ENCODE measurements at places on chromosomes 7 and 10.

DNA sequence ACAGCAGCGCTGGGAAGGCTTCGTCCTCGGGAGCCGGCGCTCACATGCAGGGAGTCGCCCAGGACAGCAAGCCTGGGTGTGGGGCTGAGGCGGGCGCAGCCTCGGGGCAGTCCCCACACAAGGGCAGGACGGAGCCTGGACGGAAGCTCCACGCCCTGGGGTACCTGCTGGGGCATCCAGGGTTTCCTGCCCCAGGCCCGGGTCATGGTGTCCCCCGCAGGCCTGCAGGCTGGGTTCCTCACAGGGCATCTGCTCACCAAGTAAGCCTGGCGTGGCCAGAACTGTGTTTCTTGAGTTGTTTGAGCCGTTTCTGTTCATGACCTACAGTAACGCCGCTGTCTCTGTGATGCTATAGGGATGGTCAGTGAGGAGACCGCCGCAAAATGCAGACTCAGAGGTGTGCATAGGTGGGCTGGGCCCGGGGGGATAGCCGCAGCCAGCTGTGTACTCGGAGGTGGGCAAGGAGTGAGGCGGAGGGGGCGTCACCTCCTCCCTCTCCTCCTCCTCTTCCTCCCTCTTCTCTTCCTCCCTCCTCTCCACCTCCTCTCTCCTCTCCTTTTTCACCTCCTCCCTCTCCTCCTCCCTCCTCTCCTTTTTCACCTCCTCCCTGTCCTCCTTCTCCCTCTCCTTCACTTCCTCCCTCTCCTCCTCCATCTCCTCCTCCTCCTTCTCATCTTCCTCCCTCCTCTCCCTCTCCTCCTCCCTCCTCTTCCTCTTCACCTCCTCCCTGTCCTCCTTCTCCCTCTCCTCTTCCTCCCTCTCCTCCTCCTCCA, 438.9 kb downstream of the DNAJB6 start:
- no peak for DNase-seq

GRCh38 chr7:157545681-157546060, 208.9 kb downstream of the DNAJB6 start:
- no peak for DNase-seq

- no peak for DNase-seq
These were observed 11.1 kb downstream of the SFXN3 start for GRCh38 chr10:101042118-101042517.

DNA sequence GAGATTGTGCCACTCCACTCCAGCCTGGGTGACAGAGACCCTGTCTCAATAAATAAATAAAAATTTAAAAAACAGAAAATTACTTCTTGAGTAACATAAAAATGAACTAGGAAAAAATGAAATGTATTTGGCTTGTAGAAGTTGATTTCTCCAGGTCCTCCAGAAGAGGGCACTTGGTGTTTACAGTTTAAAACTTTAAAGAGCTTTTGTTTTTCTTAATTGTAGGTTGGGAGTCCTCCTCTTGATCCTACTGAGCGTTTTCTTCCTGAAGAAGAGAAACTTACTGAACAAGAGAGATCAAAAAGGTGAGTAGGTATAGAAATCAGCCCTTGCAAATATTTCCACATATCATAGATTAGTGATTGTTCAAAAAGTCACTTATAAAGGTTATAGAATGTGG, 16.2 kb downstream of the KIFBP start:
- no peak for DNase-seq

DNA sequence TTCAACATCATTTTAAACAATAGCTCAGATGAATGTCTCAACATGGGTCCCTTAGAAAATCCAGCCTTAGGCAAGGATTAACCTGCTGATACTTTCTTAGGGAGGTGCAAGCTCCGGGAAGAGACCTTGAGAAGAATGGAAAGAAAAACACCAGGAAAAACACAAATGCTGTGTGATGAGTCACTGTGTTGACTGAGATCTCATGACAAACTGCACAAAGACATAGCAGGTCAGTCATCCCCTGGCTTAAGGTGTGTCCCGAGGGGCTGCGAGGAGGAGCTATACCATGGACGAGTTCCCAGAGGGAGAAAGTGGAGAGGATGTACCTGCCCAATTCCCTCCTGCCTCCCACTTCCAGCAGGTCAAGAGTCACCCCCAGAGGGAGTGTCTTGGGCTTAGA, 98.0 kb downstream of the TEX36 start:
- no peak for DNase-seq

- DNase-seq: no peak
These were observed 81.0 kb downstream of the SNX10 start for GRCh38 chr7:26372704-26373103.

DNA sequence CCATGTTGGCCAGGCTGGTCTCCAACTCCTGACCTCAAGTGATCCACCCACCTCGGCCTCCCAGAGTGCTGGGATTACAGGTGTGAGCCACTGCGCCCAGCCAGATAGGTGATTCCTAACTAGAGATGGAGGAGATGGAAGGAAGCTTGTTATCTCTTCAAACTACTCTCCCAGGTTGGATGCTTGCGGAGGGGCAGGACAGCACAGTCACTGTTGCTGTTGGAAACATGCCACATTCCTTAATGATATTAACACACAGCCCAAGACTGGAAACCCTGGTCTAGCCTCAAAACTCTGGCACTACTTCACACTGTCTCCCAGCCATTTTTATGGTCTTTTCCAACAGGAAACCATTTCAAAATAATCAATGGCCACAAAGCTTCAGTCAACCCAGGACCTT, 468.8 kb upstream of the NRP1 start:
- no peak for DNase-seq

DNA sequence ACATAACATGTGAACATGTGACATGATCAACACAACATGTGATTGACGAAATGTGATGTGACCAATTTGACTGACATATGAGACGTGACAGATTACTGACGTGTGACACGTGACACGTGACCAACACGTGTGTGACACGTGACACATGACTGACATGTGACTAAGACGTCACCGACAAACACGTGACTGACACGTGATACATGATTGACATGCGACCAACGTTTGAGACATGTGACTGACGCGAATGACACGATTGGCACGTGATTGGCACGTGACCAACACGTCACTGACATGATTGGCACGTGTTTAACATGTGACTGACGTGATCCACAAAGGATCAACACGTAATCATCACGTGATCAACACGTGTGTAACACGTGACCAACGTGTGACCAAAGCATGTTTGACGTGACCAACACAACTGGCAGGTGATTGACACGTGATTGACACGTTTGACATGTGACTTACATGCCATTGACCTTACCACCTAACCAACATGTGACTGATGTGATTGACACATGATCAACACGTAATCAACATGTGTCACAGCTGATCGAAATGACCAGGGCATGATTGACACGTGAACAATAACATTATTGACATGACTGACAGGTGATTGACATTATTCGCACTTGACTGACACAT, 23.7 kb downstream of the CRPPA start:
- DNase-seq: no peak

- no peak for DNase-seq
These were observed 40.0 kb downstream of the TNKS2 start for GRCh38 chr10:91838199-91838598.

DNA sequence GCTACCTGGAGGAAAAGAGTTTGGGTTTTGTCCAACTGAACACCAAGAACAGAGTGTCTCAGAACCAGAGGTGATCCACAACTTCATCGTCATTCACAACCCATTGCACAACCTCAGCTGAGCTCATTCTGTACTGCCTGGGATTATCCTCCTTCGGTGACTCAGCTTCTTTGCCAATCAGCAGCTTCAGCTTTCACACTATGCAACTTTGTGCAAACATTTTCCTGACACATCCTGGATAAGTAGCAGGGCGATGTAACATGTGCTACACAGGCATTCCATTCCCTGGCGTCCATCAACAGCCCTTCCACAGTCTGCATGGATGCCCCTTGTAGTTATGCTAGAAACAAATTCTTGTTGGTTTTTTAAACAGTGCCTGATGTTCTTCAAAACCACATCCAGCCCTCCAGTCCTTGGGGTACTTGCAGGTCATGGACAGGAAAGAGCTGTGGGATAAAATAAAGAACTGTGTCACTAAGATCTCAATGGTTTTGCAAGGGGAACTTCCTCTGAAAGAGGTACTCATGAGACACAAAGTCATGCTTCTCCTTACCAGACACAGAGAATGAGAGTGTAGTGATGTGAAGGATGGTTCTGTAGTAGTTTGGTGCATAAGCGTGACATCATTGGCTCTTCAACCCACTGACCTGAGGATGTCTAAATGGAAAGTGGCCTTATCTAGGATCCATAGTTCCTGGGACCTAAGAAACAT, 478.5 kb downstream of the KIF20B start:
- DNase-seq: no peak

GRCh38 chr7:20399521-20399920, 68.8 kb downstream of the ITGB8 start:
- DNase-seq: no peak

DNA sequence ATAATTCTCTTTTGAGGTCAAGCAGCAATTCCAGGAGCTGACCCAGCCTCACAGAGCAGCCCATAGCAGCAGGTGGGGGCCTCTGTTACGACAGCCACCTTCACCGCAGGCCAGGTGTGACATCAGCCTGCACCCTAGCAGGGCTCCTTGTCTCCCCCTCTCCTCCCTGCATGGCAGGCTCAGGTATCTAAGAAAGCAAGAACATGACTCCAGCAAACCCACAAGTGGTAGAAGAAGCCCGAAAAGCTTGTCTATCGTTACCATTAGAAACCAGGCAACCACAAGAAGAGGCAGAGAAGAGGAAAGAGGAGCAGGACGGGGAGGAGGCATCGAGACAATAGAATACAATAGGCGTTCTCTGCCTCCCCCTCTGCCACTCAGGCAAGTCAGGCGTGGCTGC, 104.0 kb upstream of the PRR15 start:
- DNase-seq: no peak

- no peak for DNase-seq
These were observed 9.6 kb downstream of the EPC1 start for GRCh38 chr10:32337350-32337749.

DNA sequence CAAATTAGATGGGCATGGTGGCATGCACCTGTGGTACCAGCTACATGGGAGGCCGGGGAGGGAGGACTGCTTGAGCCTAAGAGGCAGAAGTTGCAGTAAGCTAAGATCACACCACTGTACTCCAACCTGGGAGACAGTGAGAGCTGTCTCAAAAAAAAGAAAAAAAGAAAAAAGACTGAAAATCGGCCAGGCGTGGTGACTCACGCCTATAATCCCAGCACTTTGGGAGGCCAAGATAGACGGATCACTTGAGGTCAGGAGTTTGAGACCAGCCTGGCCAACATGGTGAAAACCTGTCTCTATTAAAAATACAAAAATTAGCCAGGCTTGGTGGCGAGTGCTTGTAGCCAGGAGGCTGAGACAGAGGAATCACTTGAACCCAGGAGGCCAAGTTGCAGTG, 11.9 kb downstream of the RNF216 start:
- no peak for DNase-seq

DNA sequence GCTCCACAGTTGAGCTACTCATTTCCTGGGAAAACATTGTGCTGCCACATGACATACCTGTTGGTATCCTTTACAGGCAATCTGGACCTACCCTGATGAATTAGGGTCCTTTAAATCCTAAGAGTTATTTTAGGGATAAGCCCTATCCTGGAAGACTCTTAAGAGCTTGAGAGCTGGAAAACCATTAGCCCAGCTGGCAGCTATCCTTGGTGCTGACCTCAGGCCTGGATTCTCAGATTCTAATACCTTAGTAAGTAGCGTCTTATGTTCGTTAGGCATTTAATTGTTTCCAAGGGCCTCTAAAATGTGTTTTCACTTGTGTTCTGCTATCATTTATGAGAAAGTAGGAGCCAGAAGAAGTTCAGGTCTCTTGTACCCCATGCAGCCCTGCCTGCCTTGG, 93.0 kb upstream of the SORCS3 start:
- no peak for DNase-seq

- no peak for DNase-seq
These were observed 34.0 kb upstream of the EZH2 start for GRCh38 chr7:148918058-148918596.

DNA sequence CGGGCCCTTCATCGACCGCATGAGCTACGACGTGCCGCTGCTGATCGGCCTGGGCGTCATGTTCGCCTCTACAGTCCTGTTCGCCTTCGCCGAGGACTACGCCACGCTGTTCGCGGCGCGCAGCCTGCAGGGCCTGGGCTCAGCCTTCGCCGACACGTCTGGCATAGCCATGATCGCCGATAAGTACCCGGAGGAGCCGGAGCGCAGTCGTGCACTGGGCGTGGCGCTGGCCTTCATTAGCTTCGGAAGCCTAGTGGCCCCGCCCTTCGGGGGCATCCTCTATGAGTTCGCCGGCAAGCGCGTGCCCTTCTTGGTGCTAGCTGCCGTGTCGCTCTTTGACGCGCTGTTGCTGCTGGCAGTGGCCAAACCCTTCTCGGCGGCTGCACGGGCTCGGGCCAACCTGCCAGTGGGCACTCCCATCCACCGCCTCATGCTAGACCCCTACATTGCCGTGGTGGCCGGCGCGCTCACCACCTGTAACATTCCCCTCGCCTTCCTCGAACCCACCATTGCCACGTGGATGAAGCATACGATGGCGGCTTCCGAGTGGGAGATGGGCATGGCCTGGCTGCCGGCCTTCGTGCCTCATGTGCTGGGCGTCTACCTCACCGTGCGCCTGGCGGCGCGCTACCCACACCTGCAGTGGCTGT, 1.2 kb downstream of the SLC18A3 start:
- no peak for DNase-seq

- DNase-seq: no peak
These were observed 440.8 kb upstream of the FOXK1 start for GRCh38 chr7:4241304-4241612.

- DNase-seq: no peak
These were observed 227.2 kb downstream of the CSTF2T start for GRCh38 chr10:51472154-51472553.

DNA sequence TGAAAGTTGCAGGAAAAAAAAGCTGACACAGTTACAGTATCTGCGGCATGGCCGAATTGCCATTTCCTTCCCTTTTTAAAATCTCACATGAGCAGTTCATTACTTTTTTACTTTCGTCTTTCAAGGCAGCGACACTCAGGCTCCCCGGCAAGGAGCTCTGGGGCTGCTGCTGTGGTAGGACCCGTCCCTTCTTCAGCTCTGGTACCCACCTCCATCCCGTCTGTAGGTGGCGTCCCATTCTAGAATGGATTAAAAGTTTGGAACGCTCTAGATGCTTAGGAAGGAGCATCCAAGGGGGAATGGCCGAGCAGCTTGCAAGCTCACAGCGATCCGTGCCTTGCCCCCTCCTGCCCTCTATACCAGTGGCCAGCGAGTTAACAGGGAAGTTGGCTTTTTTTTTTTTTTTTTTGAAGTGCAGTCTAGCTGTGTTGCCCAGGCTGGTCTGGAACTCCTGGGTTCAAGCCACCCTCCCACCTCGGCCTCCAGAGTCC, 22.8 kb upstream of the TTYH3 start:
- DNase-seq: no peak

- DNase-seq: no peak
These were observed 6.6 kb upstream of the INTS1 start for GRCh38 chr7:1510780-1511154.
